ENCODE measurements at places on chromosomes 5 and 9.
A peak's percentile ranks its signal among the peaks of the same experiment; 100 is the strongest.

- peak; percentile 58 for DNase-seq
Measured at GRCh38 chr5:178232124-178232919, at the start of gene PHYKPL. TSS of gene PHYKPL (minus strand) at chr5:178232802. CDS start at chr5:178232550, 252 bp downstream.

DNA sequence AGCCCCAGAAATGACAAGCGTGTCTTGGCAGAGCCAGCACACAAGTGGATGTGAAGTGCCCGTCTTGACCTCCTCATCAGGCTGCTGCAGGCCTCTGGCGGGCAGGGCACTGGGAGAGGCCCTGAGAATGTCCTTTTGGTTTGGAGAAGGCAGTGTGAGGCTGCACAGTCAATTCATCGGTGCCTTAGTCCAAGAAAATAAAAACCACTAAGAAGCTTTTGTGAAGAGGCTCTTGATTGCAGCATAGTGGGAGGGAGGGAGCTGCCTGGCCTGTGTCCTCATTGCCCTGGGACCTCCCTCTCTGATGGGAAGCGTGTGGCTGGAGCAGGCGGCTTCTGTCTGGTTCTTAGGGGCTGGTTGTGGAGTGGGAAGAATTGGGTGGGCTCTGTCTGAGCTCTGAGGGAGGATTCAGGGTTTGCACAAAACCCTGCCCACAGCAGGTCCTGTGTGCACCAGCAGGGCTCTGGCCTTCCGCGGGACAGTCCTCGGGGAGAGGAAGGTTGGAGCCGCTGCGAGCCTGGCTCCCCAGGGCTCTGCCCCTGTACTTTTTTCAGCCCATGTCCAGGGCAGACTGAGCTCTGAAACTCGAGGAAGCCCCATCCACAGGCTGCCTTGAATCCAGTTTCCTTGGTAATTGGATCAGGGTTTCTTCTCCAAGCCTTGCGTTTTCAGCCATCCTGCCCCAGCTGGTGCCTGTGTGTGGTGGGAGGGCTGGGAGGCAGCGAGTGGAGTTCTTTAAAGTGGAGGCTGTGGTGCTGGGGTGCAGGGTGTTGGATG, 1.1 kb downstream of the HRCT1 start:
- no peak for DNase-seq

DNA sequence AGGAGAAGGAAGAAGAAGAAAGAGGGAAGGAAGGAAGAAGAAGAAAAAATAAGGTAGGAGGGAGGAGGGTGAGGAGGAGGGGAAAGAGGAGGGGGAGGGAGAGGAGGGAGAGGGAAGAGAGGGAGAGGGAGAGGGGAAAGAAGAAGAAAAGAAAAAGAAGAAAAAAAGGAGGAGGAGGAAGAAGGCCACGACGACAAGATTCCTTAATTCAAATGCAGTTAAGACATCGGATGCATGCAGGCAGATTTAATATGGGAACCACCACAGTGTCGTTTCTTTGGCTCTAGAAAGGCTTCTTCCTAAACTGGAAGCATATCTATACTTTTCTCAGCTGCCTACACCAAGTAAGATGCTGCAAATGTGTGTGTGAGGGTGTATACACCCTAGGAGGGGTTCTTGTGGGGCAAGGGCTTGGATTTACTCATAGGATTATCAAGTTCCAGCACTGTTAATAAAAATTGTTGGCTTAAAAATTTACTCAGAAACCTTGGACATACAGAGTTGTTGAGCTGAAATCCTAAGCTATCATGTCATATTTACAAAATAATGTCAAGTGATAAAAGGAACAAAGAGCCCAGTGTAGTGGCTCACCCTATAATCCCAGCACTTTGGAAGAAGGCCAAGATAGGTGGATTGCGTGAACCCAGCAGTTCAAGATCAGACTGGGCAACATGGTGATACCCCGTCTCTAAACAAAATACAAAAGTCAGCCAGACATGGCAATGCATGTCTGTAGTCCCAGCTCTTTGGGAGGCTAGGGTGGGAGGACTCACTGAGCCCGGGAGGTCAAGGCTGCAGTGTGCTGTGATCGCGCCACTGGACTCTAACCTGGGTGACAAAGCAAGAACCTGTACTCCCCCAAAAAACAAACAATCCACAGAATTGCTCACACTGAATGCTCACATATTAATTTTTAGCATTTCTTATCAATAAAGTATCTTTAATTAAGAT, 108.5 kb downstream of the UBAP2 start:
- no peak for DNase-seq

DNA sequence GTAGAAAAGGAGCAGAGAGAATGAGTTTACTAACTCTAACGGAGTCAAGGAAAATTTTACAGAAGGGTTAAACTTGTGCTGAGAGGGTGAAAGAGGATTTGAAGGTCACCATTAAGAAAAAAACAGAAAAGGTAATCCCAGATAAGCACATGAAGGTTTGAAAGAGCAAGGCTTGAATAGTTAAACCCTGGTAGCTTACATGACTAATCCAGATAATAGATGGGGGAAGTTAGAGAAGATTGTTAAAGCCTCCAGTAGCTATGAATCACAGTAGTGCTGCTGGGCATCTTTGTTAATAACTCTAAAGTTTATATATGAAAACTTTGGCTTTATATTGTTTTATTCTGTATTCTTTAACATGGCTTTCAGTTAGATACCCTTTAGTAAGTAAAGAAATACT, 354.5 kb upstream of the FTMT start:
- DNase-seq = no peak

- no peak for DNase-seq
Measured at GRCh38 chr5:93079046-93079445, 502.0 kb downstream of the NR2F1-AS1 start.

GRCh38 chr5:126031989-126032716, 391.1 kb upstream of the GRAMD2B start:
- DNase-seq = no peak

- no peak for DNase-seq
Measured at GRCh38 chr5:10553476-10553875, 10.4 kb upstream of the ANKRD33B start.

DNA sequence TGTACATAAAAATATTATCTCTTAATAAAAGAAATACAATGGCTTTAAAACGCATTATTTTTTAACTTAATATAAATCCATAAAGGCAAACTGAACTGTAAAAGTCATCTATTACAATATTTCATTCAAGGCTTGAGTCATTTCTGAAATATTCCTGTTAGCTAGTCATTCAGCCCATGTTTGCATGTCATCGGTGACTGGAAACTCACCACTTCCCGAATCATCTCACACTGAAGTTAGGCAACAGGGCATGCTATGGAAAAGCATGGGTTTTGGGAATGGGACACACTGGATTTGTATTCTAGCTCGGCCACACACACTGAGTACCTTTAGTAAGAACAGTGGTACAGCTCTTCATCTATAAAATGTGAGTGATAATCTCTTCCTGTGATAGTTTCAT, 691.1 kb upstream of the C9orf72 start:
- no peak for DNase-seq

DNA sequence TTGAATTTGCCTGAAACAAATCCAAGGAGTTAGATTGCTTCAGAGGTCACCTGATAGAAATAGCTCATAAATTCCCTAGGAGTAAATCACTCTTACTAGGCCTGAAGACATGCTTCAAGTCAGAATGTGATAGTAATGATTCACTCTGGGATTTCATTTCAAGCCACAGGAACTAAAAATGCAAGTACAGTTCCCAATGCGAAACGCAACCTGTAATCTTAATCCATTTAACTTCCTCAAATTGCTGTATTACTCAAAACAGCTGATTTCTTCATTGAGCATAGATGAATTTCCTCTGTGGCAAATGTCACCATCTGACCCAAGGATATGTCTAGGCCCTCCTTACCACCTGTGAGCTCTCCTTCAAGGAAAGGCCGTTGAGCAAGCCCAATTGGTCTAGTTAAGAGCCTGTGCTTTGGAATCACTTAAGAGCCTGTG, 32.1 kb upstream of the IL6ST start:
- no peak for DNase-seq

- DNase-seq = no peak
Measured at GRCh38 chr5:72156946-72157624, 49.8 kb downstream of the MAP1B start.

- DNase-seq = no peak
Measured at GRCh38 chr5:53169933-53170332, 60.4 kb upstream of the MOCS2 start.

DNA sequence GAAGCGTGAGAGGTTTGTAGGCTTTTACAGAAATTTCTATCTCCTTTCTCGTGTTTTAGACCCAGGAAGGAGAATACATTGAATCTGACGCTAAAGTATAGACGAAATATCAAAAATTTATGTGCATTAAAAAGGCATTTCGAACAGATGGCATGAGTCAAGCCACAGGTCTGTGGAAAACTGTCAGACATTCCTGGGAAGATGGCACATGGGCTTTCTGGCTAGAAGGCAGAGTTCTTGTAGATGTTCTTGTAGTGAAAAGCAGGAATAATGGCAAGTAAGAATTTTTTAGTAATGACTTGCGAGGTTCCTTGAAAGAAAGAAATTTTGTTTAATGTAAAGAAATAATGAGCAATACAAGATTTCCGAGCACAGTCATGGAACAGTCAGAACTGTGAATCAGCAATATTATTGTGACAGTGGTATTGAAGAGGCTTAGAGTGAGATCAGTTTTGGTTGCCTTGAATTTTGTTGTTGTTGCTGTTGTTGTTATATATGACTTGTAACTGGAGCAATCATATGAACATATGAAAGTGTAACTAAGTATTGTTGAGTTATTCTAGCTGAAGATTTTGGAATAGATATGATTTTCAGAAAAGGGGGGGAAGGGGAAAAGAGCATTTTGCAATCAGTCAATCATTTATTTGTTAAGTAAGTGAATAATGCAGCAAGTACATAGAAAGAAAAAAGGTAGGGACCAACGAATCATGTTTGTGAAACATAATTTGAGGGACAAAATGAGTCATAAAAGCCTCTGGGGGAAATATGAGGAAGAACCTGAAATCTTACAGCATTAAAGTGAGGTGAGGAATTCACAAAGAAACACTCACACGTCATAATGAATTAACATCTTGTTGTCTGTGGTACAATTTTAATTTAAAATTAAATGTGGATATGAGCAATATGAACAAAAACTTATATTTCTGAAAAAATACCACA, 339.0 kb upstream of the CTNND2 start:
- DNase-seq = no peak

DNA sequence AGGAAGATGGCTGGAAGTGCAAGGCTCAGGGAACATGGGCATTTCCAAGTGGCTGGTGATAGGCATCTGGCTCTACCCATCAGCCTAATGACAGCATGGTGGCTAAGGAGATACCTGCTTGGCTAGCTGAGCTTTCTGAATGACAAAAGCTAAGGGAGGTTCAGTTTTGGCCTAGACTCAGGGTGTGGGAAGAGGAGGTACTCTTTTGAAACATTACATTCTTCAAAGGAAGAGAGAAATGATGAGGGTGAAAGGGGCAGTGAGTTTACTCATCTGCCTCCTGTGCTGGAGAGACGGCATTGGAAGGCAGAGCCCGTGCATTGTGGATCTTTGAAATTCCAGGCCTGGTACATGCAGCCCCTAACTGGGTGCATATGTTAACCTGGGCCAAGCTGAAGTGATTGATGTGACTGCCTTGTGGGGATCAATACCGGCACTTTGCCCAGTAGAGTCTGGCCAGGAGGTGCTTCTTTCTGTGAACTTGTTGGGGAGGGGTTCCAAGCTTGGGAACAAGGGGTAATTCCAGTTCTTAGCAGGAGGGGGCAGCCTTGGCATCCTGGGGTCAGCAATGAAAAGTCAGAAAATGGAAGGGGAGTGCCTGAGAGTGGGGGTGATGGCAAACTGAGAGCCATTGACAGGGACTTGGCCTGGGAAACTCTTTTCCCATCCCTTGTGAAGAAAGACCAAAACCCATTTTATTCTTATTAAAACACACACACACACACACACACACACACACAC, 108.6 kb downstream of the ACER2 start:
- no peak for DNase-seq

DNA sequence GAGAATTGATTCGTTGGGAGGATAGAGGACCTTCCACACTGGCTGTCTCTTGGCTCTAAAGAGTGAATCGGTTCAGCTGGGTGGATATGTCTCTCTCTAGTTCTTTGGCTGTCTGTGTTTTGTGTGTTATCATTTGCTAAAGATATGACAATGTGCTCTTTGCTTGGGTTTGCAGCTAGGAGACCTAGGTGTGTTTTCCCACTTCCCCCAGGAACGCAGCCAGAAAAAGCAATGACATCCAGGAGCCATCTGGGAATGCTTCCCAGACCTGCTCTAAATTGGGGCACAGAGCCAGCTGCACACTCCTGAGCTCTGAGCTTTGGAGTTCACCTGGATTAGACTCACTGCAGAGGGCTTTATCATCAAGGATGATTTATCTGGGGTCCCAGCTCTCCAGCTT, 12.8 kb upstream of the PDZD2 start:
- no peak for DNase-seq

DNA sequence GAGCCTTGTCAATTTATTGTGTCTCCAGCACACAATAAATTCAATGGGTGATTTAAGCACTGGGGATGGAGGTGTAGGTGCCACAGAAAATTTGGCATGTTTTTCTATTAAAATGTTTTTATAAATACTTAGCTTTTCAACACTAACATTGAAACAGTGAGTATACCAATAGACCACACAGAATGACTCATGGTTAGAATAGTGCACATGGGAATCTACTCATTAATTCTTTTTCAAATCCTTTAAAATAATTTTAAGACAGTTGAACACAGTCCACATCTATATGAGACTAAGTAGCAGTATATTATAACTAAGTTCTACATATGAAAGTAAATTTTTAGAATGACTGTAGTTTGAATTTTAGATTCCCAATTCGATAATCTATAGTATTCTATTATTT, 67.1 kb downstream of the LNPEP start:
- DNase-seq = no peak

DNA sequence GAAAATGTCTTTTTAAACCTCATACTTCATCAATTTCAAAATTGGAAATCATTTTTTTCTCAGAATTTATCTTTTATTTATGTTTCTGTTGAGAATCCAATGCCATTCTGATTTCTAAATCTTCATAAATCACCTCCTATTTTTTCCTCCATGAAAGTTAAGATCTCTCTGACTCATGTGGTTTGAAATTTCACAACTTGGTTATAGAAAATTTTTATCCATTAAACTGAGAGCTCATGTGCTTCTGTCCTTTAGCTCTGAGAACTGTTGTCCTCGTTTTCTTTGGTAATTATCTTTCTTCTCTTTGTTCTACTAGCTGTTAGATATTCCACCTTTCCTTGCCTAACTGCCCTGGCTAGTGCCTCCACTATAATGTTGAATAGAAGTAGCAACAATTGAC, 1.5 kb upstream of the RNF180 start:
- DNase-seq = no peak

- no peak for DNase-seq
Measured at GRCh38 chr9:131697908-131698617, 41.8 kb downstream of the RAPGEF1 start.

GRCh38 chr5:116379306-116379705, 195.3 kb downstream of the SEMA6A start:
- DNase-seq = no peak

GRCh38 chr5:150506571-150507473, 1.1 kb upstream of the NDST1 start:
- DNase-seq = no peak

DNA sequence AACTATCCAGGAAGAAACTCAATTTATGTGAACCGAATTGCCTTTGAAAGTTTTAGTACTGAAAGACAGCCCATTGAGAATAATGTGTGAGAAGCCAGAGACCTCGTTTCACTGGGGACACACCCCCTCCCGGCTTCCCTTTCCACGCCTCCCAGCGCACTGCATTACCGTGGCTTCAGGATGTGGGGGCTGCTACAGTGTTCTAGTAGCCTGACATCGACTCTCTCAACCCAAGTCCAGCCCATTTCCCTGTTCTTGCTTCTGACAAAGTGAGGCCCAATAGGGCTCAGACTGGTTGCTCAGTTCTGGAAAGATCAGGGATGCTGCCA, 3.5 kb downstream of the PAX5 start:
- no peak for DNase-seq
